H9 (cell line): ENCODE measurements at places on chromosomes 1 and 21.

- no peak for DNase-seq
Measured at GRCh38 chr1:41728403-41729202, 190.1 kb downstream of the HIVEP3 start.

GRCh38 chr1:186843931-186844330, 15.2 kb downstream of the PLA2G4A start:
- DNase-seq: no peak

DNA sequence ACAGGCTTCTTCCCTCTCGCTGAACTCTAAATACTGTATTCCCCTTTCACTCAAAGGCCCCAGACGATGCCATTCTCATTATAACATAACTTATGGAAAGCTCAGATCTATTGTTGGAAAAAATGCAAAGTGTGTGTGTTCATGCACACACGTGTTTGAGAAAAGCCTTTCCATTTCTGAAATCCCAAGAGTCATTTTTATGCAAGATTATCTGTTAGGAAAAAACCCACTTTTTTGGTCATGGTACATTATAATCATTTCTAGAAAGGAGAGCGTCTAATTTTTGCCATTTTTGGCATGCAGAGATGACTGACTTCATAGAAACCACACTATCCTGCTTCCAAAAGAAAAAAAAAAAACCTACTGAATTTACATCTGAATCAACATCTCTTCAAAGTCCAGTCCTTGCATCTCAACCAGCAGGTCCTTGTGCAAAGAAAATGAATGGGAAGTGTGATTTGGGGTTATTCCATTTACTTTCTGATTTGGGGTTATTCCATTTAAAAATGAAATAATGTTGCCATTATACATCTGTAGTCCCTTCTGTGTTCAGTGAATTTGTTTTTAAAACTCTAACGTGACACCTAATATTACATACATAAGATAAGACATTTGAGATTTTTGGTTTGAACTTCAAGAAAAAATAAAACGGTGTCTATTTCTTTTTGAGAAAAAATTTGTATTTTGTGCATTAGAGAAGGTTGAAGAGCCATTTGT, 150.3 kb downstream of the DHRS3 start:
- no peak for DNase-seq

DNA sequence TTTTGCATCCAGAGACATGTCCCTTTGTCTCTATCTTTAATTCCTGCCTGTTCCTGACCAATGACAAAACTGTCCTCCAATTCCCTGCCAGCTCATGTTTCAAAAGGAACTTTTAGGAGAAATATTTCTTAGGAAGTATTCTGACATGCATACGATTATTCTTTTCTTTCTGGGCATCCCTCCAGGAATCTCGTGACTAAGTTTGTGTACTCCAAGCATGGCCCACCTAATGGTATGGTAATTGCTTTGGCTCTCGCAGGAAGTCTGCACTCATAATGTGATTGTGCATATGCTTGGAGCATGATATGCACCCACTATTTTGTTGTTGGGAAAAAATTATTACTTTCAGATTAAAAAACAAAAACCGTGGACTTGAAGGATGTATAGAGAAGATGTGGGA, 256.4 kb downstream of the PRDM2 start:
- DNase-seq: no peak

DNA sequence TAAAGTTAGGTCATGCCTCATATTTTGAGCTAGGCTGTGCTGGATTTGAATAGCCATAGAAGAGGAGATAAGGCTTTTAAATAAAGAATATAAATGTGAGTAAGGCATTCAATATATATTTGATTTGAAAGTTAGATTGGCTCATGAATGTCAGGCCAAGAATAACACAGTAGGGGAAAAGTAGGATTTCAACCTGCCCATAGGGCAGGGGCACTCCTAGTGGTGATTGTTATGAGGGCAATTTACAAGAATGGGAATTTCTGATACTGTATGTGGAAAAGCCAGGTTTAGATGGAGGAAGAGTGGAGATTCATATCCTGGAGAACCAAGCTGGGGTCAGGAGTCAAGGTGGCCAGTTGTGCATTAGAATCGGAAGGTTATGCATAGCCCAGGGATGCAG, 74.9 kb downstream of the DNAH14 start:
- no peak for DNase-seq

DNA sequence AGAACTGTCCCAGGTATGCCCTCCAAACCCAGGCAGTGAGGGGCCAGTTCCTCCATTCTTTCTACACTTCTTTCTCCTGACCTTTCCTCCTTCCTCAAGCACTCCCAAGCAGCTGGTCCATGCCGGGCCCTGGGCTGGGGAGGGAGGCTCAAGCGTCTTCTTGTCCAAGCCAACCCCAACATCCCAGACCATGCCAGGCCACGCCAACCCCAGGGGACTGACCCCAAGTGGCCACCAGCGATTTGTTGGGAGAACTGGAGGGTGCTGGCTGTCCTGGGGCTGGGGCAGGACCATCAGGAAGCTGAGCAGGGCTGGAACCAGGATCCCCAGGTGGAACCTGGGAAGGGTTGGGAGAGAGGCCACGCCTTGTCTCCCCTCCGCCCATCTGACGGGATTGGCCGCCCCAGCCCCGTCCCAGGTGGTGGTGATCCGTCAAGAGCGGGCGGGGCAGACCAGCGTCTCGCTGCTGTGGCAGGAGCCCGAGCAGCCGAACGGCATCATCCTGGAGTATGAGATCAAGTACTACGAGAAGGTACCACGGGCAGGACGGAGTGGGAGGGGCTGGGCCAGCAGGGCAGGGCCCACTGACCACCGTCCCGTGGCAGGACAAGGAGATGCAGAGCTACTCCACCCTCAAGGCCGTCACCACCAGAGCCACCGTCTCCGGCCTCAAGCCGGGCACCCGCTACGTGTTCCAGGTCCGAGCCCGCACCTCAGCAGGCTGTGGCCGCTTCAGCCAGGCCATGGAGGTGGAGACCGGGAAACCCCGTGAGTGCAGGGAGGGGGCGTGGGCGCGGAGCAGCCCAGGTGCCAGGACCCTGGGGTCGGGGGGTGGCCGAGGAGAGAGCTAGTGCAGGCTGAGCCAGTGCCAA, 29.9 kb downstream of the EPHA8 start:
- DNase-seq: peak; percentile 88

- DNase-seq: no peak
Measured at GRCh38 chr1:245858722-245859492, 648.2 kb downstream of the SMYD3 start.

DNA sequence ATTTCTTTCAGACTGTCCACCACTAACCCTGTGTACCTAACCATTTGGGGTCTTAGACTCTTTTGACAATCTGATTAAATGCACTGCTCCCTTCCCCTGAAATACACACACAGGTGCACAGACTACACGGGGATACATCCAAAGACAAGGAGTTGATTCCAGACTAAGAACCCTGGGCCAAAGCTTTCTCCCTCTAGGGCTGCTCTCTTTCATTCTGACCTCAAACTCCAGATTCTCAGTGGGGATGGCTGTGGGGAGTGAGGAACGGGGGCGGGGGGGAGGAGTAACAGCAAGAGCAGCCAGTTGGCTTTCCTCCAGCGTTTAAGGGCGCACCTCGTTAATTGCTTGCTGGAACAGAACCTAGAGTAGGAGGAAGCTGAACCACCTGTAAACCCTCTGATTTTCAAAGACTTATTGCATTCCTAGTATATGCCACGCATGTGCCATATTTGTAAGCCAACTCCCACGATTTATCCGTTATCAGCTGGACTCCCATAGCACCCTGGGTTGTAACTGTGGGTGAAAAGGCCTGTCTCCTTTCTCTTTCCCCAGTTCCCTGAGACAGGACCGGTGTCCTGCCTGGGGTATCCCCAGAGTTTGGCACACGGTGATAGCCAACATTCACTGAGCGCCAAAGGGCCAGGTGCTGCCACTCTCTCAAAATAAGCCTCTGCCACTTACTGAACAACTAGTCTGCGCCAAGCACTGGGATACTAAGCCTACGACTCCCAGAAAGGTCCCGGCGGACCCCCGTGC, 920 bp downstream of the MTHFR start:
- no peak for DNase-seq

DNA sequence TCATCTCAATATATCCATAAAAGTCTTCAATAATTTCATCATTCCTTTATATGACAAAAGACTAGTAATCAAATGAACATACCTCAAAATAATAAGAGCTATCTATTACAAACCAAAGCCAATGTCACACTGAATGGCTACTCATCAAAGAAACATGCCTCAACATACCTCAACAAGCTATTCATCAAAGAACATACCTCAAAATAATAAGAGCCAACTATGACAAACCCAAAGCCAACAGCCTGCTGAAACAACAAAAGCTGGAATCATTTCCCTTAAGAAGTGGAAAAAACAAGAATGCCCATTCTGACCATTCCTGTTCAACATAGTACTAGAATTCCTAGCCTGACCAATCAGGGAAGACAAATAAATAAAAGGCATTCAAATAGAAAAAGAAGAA, 1373.7 kb downstream of the BRINP3 start:
- no peak for DNase-seq

DNA sequence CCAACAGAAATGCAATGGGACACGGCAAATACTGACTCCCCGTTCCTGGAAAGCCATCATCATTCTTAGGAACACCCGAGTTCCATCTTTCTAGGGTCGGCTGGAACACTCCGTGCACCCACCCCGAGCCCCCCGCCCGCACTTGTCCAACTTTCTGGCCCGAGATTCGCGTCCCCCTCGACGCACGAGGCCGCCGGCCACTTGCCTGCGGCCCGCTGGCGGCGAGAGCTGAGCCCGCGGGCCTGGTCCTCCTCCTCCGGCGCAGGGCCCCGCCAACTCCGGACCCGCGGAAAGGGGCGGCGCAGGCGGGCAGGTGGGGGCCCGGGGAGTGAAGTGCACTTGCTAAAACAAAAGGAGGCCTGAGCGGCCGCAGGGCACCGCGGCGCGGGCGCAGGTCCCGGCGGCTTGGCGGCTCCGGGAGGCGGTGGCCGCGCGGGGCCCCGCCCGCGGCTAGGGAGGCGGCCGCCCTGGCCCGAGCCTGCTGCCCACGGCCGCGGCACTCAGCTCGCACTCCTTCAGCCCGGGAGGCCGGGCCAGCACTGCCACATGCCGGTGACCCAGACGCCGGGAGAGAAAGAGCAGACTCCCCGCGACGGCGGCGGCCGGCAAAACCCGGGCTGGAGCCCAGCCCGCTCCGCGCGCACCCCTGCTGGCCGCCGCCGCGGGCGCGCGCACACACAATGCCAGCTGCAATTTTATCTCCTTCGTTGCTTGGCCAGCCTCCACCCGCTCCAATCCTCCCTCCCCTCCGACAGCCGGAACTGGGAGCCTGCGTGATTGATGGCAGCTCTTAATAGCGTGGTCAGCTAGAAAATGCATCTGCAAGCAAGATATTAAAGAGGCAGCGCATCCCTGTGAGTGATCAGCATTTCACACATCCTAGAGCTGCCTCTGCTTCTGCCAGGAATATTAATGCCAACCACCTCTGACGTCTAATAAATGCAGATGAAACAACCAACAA, 114.3 kb downstream of the RERE start:
- peak; percentile 94 for DNase-seq

- no peak for DNase-seq
Measured at GRCh38 chr1:158942490-158942889, 11.1 kb downstream of the PYHIN1 start.

GRCh38 chr1:29703596-29704370, 467.5 kb downstream of the PTPRU start:
- peak; percentile 68 for DNase-seq
